ENCODE measurements at places on chromosomes 1 and 21. TPM values are rescaled to one million over a fixed set of nuclear protein-coding genes. Genes with fewer than 3 reads are reported as not detected.

- no peak for DNase-seq
These were observed 48.5 kb upstream of the ACOT11 start for GRCh38 chr1:54499360-54500106.

- DNase-seq: no peak
These were observed 357.5 kb upstream of the RUNX1 start for GRCh38 chr21:35406635-35407034.

DNA sequence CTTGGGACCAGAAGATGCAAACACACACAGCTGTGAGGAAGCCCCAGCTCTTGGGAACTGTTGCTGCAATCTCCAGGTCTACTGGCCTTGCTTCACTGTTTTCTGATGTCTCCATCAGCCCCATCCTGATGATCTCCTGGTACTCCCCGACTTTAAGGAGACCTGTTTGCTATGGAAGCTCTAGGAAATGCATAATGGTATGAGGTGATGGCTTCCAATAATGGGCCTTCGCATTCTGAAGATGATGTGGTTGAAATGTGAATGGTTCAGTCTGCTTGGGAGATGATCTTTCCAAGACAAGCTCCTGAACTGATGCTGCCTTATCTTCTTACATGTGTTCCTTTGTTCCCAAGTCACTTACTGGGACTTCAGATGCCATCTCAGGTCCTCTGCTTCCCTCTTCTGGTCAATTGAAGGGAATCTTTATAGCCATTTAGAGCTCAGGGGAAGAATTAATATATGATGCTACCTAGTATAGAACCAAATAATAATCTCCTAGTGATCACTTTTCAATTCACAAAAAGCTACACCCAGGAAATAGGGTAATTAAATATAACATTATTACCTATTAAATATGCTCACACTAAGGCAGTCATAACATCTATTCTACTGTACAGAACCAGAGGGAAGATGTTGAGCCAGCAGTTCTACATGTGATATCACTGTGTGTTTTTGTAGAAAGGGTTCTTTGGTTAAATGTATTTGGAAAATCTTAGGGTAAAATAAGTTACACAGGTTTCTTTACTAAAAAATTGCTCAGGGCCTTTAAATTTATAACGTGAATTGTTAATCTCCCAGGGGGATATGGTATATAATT is 73.9 kb upstream of the VTCN1 start:
- DNase-seq: peak; percentile 54

DNA sequence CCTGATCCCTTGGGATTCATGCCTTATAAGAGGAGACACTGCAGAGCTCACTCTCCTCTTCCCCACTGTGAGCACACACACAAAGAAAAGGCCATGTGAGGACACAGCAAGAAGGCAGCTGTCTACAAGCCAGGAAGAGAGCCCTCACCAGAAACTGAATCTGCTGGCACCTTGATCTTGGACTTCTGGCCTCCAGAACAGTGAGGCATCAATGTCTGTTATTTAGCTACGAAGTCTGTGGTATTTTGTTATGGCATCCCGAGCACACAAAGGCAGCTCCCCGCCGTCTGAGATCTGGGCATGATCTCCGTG is 47.1 kb upstream of the RPL11 start:
- no peak for DNase-seq

DNA sequence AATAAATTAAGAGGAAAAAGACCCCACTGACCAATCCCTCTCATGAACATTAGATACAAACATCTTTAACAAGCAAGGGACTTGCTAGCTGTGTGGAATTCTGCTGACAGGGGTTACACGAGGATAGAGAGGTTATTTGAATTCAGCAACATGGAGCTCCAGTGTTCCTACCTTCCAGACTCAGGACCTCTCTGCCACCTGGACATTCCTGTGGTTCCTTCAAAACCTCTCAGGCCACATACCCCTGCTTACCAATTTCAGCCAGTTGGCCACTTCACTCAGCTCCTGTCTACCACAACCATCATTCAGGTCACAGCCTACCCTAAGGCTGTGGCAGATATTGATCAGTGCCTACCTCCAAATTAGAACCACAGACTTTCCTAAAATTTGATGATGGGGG is 147.5 kb downstream of the RRAGC start:
- no peak for DNase-seq

Gene REN
- not detected for total RNA-seq

Gene OR10K2
- total RNA-seq: not detected

Data from spinal cord (tissue), 10 donors.